ENCODE measurements at places on chromosomes 16 and 17. TPM values are rescaled to one million over a fixed set of nuclear protein-coding genes. Genes with fewer than 3 reads are reported as not detected.

Gene ZNF213
- polyA plus RNA-seq, result 11.6 TPM

Gene YWHAE
- polyA plus RNA-seq, result 637 TPM

Gene KRTAP17-1
- not detected for polyA plus RNA-seq

DNA sequence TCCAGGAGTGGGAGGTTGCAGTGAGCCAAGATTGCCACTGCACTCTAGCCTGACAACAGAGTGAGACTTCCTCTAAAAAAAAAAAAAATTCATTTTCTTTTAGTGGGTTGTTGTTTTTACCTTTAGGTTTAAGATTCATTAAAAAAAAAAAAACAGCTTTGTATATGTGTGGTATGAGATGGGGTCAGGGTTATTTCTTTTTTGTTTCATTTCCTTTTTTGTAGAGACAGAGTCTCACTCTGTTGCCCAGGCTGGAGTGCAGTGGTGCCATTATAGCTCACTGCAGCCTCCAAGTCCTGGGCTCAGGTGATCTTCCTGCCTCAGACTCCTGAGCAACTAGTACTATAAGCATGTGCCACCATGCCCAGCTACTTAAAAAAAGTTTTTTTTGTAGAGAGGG, 47.0 kb downstream of the BCAS3 start:
- no peak for DNase-seq

Gene CLEC10A
- 1.2 TPM for polyA plus RNA-seq

DNA sequence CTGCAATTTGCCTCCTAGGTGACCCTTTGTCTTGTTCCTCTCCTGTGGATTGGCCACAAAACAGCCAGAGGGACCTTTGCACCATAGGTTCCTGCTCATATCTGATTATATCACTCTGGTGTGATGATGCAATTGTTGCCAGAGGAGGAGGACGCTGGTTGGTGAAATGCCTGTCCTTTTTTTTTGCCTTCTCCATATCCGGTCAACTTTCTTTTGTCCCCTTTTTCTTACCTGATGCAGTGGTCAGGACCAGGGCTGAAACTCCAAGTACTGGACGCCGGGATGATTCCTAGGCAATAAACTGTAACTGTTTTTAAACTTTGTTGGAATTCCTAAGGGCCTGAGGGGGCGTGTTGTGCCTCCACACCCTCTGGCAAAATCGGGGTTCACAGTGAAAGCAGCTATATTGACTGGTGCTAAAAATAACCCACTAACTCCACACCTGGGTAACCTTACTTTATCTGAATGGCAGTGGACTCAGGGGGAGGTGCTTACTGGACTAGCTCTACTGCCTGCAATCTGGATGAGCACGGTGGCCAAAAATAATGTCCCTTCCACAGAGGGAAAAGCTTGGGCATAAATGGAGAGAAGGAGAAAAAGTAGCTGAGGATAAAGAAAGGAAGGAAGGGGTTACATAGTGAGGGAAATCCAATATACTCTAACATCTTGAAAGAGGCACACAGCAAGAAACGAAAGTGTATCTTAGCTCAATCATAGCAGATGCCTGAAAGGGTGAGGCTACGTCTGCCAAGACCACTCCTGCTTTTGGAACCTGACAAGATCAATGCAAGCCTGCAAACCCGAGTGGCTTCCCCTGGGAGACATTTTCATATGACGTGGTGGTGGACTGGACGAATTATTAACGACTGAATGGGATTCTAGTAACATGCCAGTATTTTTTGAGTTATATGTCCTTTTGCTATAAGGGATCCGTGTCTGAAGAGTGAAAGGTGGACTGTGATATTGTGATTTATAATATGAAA, 28.4 kb upstream of the ZNF423 start:
- DNase-seq, result peak; percentile 35

Gene TLCD2
- 4.9 TPM for polyA plus RNA-seq

GRCh38 chr17:31144428-31144827, 49.7 kb downstream of the NF1 start:
- no peak for DNase-seq

- peak; percentile 73 for DNase-seq
Observed at GRCh38 chr17:19418251-19418992, 7.4 kb downstream of the RNF112 start.

Gene MAP2K3
- polyA plus RNA-seq, result 25.8 TPM

GRCh38 chr17:69404399-69404798, 10.1 kb upstream of the MAP2K6 start:
- DNase-seq, result no peak

GRCh38 chr17:73639322-73639721, 4.9 kb downstream of the SDK2 start:
- no peak for DNase-seq

GRCh38 chr17:50331085-50331791, 14.7 kb upstream of the XYLT2 start:
- DNase-seq, result no peak

Gene MYADML2
- 11.3 TPM for polyA plus RNA-seq

DNA sequence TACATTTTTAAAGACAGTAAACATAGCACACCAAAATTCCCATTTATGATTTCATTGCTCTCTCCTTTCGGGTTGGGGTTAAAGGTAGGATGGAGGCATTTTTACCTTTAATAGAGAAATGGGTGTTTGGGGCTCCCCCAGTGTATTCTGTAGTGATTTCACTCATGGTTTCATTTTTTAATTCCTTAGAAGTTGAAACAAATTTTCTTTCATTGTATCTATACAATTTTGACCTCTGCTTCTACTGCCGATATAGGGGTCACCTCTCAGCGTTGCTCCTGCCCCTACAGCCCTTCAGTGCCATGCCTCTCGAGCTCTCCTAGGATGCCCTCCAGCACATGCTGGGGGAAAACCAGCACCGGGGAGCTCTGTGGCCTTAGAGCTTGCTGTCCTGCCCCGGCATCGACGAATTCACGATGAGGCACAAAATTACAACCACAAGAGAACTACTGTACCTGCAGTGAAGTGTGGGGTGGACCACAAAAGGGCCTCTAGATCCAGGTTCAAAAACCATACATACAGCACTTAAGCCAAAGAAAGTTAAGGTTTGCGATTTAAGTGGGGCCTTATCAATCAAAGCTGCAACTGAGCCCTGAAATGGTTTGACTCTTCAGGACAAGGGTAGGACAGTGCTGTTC, 39.3 kb downstream of the LITAFD start:
- DNase-seq, result no peak

- DNase-seq, result peak; percentile 74
Observed at GRCh38 chr17:18257982-18258355, 569 bp downstream of the FLII start.

GRCh38 chr17:27326585-27326984, 32.7 kb downstream of the WSB1 start:
- DNase-seq, result no peak

Gene PITPNM3
- 4.6 TPM for polyA plus RNA-seq

DNA sequence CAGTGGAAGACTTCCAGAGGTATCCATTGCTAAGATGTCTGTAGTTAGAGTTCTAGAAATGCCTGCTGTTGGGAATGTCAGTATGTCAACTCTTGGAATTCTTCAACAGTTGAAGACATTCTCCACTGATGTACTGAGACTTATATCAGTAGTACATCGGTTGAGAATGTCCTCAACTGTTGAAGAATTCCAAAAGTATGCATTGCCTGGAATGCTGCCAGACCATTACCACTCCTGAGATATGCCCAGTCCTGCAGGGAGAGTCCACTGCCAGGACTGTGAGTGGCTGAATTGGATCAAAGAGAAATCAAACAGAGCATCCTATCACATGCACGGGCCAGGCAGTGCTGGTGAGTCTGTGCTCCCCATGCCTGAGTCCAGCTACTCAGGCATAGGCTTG, 42.0 kb downstream of the IL21R start:
- no peak for DNase-seq

Gene ANKRD13B
- polyA plus RNA-seq, result 17.3 TPM

GRCh38 chr17:77943971-77944370, 14.5 kb upstream of the TNRC6C start:
- DNase-seq, result no peak

GRCh38 chr16:80614908-80615671, 74.3 kb downstream of the DYNLRB2 start:
- no peak for DNase-seq

DNA sequence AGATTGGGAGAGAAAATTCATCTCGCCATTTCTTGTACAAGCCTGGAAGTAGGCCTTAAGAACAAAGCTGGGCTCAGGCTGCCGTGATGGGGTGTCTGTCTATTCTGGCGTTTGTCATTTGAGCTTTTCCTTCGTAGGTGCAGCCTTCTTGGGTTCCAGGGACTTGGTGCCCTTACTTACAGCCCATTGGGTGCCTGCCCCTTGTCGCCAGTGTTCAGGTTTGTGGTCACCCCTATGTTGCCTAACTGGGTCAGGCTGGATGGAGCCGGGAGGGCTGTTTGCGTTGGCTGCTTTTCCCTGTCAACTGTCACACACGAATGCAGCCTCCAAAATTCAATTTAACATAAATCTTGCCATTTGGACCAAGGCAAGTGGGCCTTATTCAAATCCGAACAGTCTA, 23.7 kb upstream of the MED9 start:
- no peak for DNase-seq

Gene CX3CL1
- polyA plus RNA-seq, result 4.8 TPM

DNA sequence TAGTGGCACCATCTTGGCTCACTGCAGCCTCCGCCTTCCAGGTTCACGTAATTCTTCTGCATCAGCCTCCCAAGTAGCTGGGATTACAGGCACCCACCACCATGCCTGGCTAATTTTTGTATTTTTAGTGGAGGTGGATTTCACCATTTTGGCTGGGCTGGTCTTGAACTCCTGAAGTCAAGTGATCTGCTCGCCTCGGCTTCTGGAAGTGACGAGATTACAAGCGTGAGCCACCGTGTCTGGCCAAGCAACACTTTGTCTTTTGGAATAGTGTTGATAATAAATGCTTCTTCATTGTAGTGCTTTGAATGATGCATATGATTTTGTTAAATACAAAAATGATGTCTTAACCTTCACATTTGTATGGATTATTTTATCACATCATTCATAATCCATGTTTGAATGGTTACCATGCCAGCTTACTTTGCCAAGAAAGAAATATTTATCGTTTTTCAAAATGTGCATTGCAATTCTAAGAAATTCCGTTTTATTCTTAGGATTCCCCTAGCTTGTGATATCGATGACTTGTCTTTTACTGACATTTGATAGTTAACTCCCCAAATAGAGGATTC, 29.1 kb downstream of the USP10 start:
- no peak for DNase-seq

- DNase-seq, result peak; percentile 71
Observed at GRCh38 chr16:81238296-81239011, at the start of gene BCO1. TSS of gene BCO1 (plus strand) at chr16:81238689. CDS start at chr16:81238909, 220 bp downstream.

- DNase-seq, result no peak
Observed at GRCh38 chr17:36027761-36028160, 10.0 kb upstream of the CCL23 start.

- DNase-seq, result peak; percentile 65
Observed at GRCh38 chr17:19410875-19411620, at the start of gene RNF112. TSS of gene RNF112 (plus strand) at chr17:19411232. CDS start at chr17:19411409, 177 bp downstream.

DNA sequence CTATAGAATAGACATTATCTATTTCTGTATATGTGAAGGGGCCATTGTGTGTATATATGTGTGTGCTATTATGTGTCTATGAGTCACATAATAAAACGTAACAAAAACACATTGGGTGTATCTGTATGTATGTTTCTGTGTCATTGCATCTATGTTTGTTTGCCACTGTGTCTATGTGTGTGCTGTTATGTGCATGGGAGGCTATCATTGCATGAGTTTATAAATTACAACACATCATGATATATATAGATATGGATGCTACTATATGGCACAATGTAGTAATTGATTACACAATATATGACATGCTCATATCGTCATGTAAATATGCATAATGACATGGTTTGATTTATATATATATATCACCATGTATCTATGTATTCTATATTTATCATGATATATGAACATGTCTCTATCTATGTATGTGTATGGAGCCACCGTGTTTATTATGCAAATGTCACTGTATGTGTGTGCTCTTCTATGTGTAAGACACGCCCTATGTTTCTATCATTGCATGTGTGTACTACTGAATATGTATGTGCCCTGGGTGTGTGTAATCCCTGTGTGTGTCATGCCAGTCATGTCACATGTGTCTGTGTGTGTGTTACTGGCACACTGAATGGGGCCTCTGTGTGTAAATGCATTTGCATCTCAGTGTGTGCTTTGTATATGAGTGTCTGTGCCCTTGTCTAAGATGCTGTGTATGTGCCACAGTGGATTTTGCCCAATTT, 1.4 kb upstream of the TSPOAP1 start:
- no peak for DNase-seq

GRCh38 chr17:38815576-38816193, 9.4 kb downstream of the CWC25 start:
- no peak for DNase-seq

DNA sequence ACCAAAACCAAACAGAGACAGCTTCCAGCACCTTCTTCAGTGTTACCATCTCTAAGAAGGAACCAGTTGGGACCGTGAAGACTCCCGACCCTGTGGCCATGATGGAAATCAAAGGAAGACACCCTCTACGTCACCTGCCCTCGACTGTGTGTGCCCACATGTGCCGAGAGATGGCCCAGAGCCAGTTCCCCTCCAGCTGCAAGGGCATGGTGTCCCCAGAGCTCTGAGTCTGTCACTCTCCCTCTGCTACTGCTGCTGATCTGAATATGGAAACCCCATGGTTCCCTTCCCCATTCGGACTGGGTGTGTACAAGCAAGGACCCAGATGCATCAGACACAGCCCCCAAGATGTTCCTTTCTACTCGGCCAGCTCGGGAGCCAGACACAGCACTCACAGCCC, 76.4 kb downstream of the SOCS1 start:
- DNase-seq, result no peak

Gene IL21R
- 0.17 TPM for polyA plus RNA-seq

Gene RAB26
- 1.4 TPM for polyA plus RNA-seq

- DNase-seq, result peak; percentile 91
Observed at GRCh38 chr16:842061-842476, 41.5 kb upstream of the GNG13 start.

GRCh38 chr17:74525781-74526288, 5.4 kb downstream of the CD300LB start:
- no peak for DNase-seq

Gene PRR35
- polyA plus RNA-seq, result 0.08 TPM

GRCh38 chr16:11791144-11791828, 5.8 kb downstream of the ZC3H7A start:
- DNase-seq, result no peak

DNA sequence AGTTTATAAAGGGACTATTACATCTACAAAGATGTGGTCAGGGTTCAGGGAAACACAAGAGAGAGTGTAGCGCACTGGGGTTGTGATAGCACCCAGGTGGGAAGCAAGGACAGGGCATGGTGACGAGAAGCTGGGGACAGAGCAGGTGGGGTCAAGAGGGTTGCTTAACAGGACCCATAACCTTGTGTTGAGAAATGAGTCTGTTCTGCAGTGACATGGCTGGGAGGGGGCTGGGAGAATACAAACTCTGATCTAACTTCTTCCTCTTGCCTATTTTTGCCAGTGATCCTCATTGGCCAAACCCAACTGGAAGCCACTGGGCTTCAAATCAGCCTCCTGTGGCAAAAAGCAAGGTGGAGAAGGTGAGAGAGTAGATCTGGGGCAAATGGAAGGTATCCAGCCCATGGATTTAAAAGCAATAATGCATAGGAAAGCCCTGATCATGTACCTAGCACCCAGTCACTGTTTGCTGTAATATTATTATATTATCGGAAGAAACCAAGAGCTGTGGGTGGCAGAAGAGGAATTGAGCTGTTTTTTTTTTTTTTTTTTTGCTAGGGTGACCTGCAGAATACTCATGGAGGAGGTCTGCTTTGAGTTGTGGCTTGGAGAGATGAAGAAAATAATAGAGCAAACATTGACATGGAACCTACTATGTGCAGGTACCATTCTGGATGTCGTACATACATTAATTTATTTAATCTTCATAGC, 76.9 kb upstream of the ZFHX3 start:
- DNase-seq, result no peak
